ENCODE measurements at places on chromosomes 11 and 22.

- DNase-seq, result no peak
These were observed 89.1 kb upstream of the CRYBB3 start for GRCh38 chr22:25110596-25110845.

DNA sequence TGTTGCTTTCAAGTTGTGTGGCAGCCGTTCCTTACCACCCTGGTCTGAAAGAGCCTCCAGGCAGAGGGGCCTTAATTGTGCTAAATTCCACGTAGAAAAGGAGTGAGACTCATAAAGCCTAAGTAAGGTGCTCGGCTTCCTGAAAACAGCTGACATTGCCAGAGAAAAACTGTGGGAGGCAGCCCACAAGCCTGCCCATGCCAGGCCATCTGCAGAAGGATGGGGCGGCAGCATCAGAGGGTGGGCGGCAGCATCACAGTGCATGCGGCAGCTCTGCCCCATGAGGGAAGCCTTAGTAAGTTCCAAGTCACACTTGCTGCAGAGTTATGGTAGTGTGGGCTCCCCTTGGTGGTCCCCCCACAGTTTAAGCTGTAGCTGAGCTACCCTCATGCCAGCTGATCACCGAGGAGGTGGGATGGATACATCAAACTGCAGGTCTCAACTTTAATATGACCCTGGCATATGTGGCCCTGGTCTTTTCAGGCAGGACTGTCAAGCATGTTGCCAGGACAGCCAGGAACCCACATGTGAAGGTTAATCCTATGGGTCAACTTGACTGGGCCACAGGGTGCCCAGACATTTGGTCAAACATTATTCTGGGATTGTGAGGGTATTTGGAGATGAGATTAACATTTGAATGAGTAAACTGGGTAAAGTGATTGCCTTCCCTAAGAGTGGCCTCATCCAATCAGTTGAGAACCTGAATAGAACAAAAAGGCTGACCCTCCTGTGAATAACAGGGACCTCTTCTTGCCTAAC is 3.1 kb upstream of the EIF3F start:
- DNase-seq, result no peak

- no peak for DNase-seq
These were observed 122.3 kb upstream of the SNX19 start for GRCh38 chr11:131038597-131038996.

DNA sequence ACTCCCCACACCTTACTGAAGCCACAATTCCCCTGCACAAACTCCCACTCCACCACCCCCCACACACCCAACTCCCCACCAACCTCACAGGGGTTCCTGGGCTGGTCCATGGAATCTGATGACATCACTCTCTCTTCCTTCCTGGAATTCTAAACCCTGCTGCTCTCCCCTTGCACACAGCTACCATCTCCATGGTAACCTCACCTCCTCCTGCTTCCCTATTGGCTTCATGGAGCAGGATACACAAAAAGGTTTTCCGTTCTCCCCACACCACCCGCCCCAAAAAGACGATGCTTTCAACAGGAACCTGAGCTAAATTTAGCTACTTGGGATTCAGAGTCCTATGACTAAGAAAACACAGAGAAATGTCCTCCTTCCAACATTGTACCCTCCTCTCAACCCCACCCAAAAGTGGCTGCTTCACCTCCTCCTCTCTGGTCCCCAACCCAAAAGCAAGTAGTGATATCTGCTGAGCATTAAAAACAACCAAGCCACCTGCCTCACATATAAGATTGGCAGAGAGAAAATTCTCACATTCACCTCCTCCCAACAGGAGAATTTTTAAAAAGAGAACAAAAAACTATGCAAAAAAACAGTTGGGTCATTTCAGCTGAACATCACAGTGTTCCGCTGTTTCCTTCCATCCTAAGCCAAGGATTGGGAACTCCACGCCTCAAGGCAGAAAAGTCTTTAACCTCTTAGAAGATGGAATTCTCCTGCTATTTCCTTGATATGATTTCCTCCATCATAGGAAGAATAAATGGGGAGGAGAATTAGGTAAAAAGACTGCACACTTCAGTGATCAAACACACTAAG is 66.9 kb downstream of the RBFOX2 start:
- no peak for DNase-seq

DNA sequence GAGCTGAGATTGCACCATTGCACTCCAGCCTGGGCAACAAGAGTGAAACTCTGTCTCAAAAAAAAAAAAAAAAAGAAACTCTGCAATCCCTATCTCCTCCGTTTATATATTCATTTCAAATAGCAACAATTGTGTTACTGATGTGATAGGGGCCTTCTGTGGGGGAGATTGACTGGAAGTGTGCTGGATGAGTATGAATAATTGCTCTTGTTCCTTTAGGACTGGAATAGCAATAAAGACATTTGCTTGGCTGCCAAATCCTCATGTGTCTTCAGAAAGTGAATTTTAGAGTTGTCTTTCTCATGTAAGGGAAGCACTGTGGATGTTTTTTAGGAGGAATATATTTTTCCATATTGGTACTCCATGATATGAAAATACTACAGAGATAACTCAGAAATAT is 21.1 kb upstream of the ME3 start:
- DNase-seq, result no peak

- no peak for DNase-seq
These were observed 496.0 kb downstream of the MIAT start for GRCh38 chr22:27153386-27153785.

GRCh38 chr11:62242021-62242420 is at the start of gene SCGB1D2:
Gene SCGB1D2, plus strand, starts transcription at chr11:62242239. Its CDS starts 69 bp downstream, at chr11:62242308.
- DNase-seq, result no peak

DNA sequence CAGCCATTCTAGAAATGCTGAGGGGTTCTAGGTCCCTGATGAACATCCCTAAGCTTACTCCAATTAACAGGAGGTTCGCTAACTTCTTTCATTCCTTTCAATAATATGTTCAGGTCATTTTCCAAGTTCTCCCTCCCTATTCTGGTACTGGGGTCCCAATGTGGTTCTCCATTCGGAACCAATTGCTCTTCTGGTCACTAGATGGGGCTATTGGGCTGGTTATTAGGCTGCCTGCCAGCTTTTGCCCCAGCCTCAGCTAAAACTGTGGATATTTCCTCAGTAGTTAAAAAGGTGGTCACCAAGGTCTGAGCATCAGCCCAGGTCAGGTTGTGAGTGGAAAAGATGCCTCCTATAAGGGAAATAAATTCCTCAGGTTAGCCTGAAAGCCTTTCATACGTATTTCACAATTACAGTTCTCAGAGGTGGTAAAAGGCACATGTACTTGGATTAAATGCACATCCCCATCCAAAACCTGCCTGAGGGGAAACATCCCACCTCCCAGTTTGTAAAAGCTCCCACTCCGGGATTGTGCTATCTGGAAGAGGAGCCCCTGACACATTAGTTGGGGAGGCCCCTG is 161.1 kb upstream of the CCDC179 start:
- DNase-seq, result no peak

DNA sequence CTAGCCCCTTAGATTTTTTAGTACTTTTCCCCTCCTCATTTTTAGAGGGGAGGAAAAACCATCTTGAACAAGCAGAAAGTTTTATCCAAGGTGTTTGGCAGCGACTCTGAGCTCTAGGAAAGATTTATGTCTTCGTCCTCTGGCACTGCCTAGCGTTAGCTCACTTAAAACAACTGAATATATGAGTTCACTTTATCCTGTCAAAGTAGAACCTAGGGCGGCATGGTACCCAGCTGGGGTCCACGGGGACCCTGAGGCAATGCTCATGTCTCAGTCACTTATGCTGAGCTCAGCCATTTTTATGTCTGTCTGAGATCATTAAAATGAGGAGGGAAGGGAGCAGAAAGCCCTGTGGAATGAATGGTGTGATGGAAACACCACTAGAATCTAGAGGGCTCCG is 14.2 kb upstream of the VSIG10L2 start:
- DNase-seq, result no peak

DNA sequence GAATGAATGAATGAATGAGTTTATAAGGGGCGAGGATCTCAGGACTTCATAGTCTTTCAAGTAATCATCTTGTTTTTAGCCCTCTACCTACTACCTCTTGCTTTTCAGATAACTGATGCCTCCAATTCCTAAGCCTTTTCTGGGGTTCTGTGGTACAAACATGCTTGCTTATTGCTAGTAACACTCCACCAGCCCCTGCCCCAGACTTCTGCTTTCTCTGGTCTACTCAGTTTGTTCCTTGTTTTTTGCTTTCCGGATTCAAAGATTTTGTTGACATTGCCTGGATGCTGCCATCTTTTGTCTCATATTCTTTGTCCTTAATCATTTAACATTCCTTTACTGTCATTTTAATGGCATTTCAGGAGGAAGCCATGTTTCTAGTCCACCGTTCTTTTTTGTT is 8.9 kb upstream of the TMEM9B start:
- DNase-seq, result no peak

- no peak for DNase-seq
These were observed 78.0 kb downstream of the PHF21B start for GRCh38 chr22:44931766-44932165.

DNA sequence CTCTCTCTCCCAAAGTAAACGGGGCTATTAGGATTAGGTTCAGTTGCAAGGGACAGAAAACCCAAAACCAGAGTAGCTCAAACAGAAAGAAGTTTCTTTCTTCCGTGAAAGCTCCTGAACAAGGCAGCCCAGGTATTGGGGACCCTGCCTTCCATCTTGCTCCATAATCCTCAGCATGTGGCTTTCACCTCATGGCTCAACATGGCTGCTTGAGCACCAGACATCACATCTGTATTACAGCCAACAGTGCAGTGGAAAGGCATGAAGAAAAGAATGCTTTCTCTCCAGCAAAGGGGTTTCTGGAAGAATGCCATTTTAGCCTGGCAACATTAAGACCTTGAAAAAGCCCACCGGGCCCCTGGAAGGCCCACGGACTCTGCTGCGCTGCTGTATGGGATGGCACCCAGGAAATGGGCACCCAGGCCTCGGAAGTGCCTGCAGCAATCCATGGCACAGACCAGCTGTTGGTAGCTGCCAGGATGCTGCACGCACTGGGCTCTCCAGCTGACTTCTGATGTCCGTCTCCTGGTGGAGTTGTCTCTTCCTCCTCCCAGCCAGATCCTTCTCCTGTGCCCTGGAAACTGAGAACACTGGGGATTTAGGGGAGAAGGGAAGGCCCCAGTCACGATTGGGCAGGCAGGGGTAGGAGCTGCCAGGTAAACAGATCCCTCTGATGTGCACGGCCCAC is 22.6 kb downstream of the PDGFB start:
- peak; percentile 28 for DNase-seq

DNA sequence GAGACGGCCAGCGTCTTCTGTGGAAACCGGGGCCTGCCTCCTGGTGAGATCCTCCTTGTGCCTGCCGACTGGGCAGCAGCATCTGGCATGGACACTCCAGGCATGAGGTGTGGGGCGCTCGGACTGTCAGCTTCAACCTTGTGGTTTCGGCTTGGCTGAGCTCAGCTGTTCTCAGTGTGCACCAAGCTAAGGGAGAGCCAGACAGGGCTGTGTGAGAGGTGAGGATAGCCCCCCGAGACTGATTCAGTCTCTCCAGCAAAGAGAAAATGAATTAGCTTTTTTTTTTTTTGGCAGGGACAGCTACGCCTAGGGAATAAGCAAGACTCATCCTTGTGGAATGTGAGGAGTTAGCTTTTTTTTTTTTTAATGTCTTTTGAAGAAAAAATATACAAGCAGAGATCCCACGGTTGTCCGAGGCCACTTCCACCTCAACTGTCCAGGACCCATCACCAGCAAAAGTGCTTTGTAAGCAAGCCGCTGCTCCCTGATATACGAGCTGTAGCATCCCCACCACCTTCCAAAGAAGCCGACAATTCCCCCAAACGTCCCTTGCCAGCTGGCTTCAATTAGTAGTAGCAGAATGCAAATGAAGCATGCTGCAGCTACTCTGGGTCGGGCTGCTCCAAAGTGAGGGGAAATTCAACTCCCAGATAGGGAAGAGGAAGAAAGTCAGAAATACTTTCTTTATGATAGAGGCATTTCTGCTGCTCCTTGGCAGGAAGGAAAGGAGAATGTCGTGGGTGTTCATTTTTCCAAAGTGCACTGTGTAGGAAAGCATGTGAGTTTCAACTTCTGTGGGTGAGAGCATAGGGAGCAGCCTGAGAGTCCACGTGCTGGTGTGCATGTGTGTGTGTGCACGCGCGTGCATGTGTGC is 9.7 kb upstream of the THY1 start:
- DNase-seq, result no peak

- DNase-seq, result no peak
These were observed 22.2 kb upstream of the CTSD start for GRCh38 chr11:1785749-1786413.

DNA sequence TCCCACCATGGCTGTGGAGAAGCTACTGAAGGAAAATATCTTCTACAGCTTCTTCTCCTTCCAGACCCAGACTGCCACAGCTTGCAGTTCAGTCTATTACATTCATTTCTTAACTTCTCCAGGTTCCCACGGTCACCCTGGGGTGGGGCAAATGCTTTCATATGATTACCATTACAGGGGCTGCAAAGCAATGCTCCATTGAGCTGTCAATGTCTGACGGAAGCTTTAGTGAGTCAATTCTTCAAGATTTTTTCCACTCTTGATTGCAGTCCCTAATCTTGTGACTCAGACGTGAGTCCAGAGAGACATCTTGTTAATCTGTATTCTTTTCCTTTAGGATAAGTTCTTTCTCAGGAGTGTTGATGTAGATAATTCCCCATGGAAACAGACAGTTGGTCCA is 233.4 kb upstream of the DDI1 start:
- DNase-seq, result no peak

GRCh38 chr22:44451016-44451415 is 47.0 kb downstream of the RTL6 start:
- DNase-seq, result peak; percentile 31

DNA sequence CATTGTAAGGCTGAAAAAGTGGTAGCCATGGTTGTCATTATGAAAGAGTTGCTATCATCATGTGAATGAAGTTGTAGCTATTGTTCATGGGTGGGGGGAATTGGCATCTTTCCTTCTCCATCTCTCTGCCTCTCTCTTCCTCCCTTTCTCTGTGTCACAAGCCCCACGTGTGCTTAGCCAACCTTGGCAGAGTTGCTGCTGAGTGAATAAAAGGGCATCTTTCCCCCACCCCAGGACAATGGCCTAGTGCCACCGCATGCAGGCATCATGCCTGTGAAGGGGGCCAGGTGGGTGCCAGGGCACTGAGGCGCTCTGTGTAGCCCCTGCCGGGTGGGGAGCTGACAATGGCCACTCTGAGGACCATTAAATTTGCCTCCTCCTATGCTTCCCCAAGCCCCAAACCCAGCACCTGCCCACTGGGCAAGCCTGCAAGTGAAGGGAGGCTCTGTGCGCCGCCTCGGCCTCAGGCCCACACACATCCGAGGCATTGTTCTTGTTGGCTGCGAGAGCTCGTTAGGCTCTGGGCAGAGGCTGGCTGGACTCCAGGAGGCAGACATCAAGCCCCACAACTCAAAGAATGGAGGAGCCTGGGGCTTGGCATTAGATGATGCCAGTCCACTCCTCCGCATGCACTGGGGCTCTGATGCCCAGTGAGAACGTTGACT is 103.9 kb downstream of the SEZ6L start:
- no peak for DNase-seq

DNA sequence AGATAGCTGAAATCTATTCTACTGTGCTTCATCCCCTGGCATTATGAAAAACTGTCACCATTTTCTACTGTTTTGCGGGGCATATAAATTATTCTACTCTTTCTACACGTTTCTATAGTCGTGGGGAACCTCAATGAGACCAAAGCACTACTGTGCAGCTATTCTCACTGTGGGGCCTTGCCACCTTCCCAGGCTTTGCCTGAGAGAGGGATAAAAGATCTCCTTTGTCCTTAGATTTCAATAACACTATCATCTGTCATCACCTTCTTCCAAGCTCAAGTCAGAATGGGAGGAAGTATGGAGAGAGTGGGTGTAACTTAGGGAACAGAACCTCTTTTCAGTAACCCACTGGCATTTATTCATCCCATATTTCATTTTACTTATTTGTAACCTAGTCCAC is 1462.1 kb upstream of the RAG2 start:
- no peak for DNase-seq

Measured in left forelimb (tissue), 1 donor.